Amniotic stem cell (primary cell): ENCODE measurements at places on chromosomes 1 and 21.

- no peak for DNase-seq
Observed at GRCh38 chr1:14598498-14599182, at the start of gene KAZN. TSS of gene KAZN (plus strand) at chr1:14598685.

GRCh38 chr1:97105531-97105930 lies 383.9 kb downstream of the PTBP2 start:
- no peak for DNase-seq

DNA sequence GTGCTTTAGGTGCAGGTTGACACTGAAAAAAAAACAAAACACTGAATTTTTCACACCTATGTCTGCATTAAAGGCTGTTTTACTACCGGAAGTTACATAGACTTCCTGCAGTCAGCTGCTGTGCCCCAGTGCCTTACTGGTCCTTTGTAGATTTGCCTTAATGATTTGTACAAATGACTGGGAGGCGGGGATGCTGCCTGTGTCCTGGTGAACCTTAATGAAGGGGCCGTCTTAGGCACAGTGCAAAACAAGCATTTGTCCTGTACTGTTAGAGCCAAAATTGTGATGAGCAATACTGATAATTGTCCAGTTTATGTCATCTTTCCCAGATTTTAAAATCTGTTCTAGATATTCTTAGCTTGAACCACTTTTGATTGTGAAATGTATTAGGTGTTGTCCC lies 90.9 kb upstream of the PGD start:
- no peak for DNase-seq

GRCh38 chr1:246508897-246509688 lies 2.0 kb upstream of the SMYD3 start:
- DNase-seq = no peak

DNA sequence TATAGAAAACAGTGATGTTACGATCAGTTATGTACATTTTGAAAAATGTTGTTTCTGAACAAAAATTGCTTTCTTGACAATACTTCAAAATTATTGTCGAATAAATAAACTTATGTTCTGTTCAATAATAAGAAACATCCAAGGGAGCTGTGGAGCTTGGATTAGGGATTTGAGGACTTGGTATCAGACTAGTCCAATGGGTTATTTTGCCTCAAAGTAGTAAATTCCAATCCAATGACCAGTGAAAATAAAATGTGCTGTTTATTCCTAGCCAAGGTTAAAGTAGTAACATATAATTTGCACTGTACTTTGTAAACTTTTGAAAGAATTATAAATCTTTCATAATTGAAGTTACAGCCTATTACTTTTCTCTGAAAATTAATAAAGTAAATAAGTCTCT lies 79.1 kb upstream of the IVNS1ABP start:
- DNase-seq = no peak
